ENCODE measurements at places on chromosomes 2 and 18.

DNA sequence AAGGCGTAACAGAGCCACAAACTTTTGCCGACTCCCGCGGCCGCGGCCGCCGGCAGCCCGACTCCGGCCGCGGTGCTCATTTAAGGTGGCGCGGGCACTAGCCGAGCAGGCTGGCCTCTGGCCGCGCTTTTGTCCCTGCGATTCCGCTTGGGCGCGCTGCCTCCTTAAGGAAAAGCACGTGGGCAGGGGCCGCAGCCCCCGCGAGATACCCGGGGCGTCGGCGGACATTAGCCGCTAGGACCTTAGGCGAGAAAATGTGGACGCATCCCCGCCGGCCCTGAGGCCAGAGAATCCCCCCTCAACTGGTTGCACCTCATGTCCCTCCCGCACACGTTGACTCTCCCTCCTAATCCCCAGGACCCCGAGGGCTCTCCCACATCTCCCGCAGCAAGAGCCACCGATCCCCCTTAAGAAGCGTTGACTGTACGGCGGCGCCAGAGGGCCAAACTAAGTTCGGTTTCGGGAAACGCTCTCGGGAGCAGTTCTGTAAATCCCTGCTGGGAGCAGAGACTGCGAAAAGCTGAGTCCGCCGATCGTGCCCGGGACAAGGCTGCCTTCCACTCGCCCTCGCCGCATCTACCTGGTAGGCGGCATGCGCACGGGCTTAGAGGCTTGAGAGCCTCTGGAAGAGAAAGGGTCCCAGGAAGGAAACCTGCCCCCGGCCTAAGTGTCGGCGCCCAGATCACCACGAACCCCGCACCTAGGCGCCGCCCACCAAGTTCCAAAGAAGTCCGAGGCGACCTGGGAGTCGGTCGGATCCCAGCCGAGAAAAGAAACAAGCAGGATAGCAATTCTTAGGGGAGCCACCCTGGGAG, 1.8 kb upstream of the SATB2 start:
- peaks cover 41% of the 10 kb centered on the region for H3K27me3 ChIP-seq
- H3K36me3 ChIP-seq: peaks cover 2% of the 10 kb centered on the region
- peak overlapping the region; percentile 73 for H3K27ac ChIP-seq
- peaks cover 33% of the 10 kb centered on the region for H3K4me1 ChIP-seq
- DNase-seq: peak; percentile 66

DNA sequence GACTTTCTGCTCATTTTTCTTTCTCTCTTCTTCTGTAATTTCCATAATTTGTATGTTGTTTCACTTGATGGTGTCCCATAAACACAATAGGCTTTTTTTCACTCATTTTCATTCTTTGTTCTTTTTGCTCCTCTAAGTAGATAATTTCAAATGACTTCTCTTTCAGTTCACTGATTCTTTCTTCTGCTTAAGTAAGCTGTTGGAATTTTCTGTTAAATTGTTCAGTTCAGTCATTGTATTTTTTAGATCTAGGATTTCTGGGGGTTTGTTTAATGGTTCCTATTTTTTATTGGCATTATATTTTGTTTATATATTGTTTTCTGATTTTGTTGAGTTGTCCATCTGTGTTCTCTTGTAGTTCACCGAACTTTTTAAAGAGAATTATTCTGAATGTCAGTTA, 19.5 kb downstream of the SP140L start:
- no peak overlapping the region for H3K4me3 ChIP-seq
- H3K36me3 ChIP-seq: peaks cover 75% of the 10 kb centered on the region
- H3K4me1 ChIP-seq: peaks cover 56% of the 10 kb centered on the region
- H3K27me3 ChIP-seq: no peaks in the 10 kb centered on the region
- H3K27ac ChIP-seq: no peak overlapping the region

GRCh38 chr2:23124214-23124750, 260.7 kb upstream of the KLHL29 start:
- no peaks in the 10 kb centered on the region for H3K4me1 ChIP-seq
- H3K27me3 ChIP-seq: peaks cover 1% of the 10 kb centered on the region
- no peaks in the 10 kb centered on the region for H3K36me3 ChIP-seq
- DNase-seq: no peak
- no peak overlapping the region for H3K27ac ChIP-seq

DNA sequence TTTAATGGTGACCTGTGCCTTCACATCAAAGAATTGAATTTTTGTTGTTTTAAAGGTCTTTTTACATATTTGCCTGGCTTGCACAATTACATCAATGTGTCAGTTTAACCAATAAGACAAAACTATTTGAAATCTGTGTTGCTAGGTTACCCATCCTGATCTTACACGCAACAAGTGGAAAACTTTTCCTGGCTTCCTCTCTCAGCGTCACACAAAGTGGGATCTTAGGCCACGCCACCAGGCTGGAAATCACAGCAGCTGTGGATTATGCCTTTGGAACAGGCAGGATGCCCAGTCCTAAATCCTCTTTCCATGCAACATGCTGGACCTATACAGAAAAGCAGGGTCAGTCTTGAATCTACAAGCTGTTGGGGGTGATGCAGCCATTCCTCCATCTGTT, 298.2 kb upstream of the HNRNPA3 start:
- DNase-seq: no peak
- peaks cover 2% of the 10 kb centered on the region for H3K27me3 ChIP-seq
- H3K4me1 ChIP-seq: no peaks in the 10 kb centered on the region
- no peaks in the 10 kb centered on the region for H3K36me3 ChIP-seq
- no peak overlapping the region for H3K27ac ChIP-seq

DNA sequence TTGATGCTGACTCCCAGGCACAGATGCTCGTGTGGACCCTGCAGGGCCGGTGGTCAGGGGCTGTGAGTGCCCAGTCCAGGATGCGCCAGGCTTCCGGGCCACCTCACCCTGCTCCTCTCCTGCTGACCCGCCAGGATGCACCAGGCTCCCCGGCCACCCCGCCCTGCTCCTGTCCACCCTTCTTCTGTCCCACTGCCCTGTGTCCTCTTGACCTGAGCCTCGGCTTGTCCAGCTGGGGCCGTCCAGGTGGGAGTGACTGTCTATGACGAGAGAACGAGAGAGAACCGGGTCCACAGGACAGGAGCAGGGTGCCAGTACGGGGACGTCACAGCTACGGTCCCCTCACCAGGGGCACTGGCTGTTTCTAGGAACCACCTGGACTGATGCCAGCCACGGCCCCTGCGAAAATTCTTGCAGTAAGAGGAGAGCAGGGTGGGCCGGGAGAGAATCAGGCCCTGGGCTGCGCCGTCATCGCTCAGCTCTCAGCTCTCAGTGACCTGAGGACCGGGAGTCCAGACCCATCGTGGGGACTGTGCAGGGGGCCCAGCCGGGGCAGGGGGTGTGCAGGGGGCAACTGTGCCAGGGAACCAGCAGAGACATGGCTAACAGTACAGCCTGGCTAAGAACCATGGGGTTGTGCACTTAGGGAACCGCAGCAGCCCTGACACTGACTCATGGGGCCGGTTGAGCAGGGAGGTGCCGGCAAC, 12.9 kb upstream of the NFATC1 start:
- DNase-seq: no peak
- H3K36me3 ChIP-seq: peaks cover 10% of the 10 kb centered on the region
- no peak overlapping the region for H3K4me3 ChIP-seq
- H3K4me1 ChIP-seq: peaks cover 20% of the 10 kb centered on the region
- H3K27ac ChIP-seq: no peak overlapping the region

GRCh38 chr2:212863185-212863588, 288.2 kb downstream of the IKZF2 start:
- H3K27me3 ChIP-seq: no peaks in the 10 kb centered on the region
- H3K4me1 ChIP-seq: no peaks in the 10 kb centered on the region
- DNase-seq: no peak
- peaks cover 2% of the 10 kb centered on the region for H3K36me3 ChIP-seq
- H3K27ac ChIP-seq: no peak overlapping the region

- no peaks in the 10 kb centered on the region for H3K36me3 ChIP-seq
- no peaks in the 10 kb centered on the region for H3K4me1 ChIP-seq
- no peak for DNase-seq
- no peaks in the 10 kb centered on the region for H3K27me3 ChIP-seq
- H3K4me3 ChIP-seq: no peak overlapping the region
These were observed 61.0 kb downstream of the AQP4 start for GRCh38 chr18:26804519-26804918.

DNA sequence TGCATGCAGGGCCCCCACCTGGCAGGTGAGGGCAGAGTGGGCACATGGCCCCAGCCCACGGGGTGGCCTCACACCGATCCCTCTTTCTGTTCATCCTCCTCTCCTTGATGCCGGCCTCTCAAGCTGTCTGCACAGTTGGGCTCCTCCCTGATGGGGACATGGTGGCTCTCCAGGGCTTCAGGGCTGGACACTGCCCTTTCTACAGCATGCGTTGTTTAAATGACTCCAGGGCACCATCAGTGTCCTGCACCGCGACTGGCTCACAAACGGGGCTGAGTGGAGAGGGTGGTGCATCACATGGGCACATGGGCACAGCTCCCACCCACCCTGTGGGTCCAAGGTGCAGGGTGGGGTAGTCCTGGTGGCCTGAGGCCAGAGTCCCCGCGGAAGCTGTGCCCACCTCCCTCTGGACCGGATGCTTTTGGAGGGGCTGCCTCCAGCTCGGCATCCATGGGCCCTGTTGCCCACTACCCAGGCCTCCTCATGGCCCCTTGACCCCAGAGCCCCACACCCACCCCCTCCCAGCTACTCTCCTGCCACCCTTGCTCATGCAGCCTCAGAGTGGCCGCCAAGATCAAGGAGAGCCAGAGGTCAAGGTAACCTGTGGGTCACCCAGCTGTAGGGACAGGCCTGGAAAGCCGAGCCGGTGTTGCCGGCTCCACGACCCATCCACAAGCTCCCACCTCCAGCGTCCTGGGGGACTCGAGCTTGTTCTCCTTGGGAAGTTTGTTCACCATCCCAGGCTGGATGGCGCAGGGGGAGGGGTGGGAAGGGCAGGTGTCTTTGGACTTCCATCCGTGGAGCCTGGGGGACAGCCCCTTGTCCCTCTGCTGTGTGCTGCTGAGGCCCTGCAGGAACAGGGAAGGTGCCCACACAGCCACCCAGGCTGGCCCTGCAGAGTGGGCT, 12.3 kb upstream of the SNED1 start:
- peaks cover 3% of the 10 kb centered on the region for H3K4me1 ChIP-seq
- H3K4me3 ChIP-seq: no peak overlapping the region
- DNase-seq: peak; percentile 11
- H3K27me3 ChIP-seq: peaks cover 13% of the 10 kb centered on the region

- no peaks in the 10 kb centered on the region for H3K36me3 ChIP-seq
- H3K27me3 ChIP-seq: no peaks in the 10 kb centered on the region
- peaks cover 24% of the 10 kb centered on the region for H3K4me1 ChIP-seq
- peak overlapping the region; percentile 56 for H3K27ac ChIP-seq
- no peak overlapping the region for H3K4me3 ChIP-seq
These were observed 182.5 kb downstream of the TCF4 start for GRCh38 chr18:55405475-55405874.

- no peak overlapping the region for H3K4me3 ChIP-seq
- no peak for DNase-seq
- no peaks in the 10 kb centered on the region for H3K4me1 ChIP-seq
- H3K27ac ChIP-seq: no peak overlapping the region
- no peaks in the 10 kb centered on the region for H3K36me3 ChIP-seq
These were observed 26.0 kb downstream of the ACADL start for GRCh38 chr2:210199186-210199765.

- peaks cover 3% of the 10 kb centered on the region for H3K27me3 ChIP-seq
- H3K4me3 ChIP-seq: no peak overlapping the region
- DNase-seq: no peak
- H3K36me3 ChIP-seq: no peaks in the 10 kb centered on the region
These were observed 152.1 kb downstream of the GLI2 start for GRCh38 chr2:120887741-120888231.

- H3K27me3 ChIP-seq: no peaks in the 10 kb centered on the region
- H3K36me3 ChIP-seq: no peaks in the 10 kb centered on the region
- no peak overlapping the region for H3K27ac ChIP-seq
- H3K4me3 ChIP-seq: no peak overlapping the region
- DNase-seq: no peak
These were observed 17.2 kb upstream of the RPRM start for GRCh38 chr2:153495725-153496124.

DNA sequence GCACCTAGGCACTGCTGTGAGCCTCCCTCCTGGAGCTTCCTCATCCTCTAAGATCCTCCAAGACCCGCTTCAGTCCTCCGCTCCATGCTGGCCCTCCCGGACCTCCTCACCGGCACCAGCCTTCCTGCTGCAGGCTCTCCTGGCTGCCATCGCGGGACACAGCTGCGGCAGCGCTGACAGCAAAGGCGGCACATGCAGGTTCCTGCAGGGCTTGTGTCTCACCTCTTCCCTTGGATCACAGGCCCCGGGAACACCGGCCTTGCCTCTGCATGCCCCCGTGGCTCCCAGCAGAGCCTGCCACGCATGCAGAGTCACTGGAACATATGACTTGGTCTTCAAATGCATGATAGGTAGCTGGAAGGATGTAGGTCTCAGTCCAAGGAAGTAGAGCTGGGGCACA, 67.2 kb downstream of the PTGR3 start:
- no peaks in the 10 kb centered on the region for H3K36me3 ChIP-seq
- H3K27me3 ChIP-seq: peaks cover 4% of the 10 kb centered on the region
- DNase-seq: no peak
- H3K27ac ChIP-seq: no peak overlapping the region
- H3K4me1 ChIP-seq: no peaks in the 10 kb centered on the region
- no peak overlapping the region for H3K4me3 ChIP-seq

DNA sequence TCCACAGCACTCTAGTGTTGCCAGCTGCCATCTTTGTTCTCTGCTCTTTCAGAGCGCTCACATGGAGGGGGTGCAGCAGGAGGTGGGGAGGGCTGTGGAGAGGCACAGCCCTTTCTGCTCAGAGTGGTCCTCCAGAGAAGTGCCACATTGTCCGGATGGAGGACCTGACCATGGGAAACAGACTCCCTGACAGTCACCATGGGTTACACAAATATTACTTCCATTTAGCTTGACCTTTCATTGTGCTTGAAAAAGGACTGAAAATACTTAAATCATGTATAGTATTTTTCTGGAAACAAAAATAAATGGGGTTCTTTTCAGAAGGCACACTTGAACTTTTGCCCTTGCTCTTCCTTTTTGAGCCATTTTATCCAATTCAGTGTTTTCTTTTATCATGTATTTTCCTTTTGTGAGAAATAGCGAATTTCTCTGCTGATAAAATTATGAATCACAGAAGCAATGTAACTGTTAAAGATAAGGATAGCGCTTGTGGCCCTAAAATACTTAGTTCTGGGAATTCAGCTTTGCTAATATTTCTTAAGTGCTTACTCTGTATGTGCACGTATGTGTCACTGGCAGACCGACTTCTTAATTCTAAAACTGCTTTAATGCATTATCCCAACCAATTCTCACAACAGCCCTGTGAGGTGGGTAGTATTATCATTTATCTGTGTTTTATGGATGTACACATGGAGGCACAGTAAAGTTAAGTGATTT, 34.2 kb downstream of the SPATS2L start:
- no peak for DNase-seq
- no peak overlapping the region for H3K27ac ChIP-seq
- H3K27me3 ChIP-seq: peaks cover 6% of the 10 kb centered on the region

DNA sequence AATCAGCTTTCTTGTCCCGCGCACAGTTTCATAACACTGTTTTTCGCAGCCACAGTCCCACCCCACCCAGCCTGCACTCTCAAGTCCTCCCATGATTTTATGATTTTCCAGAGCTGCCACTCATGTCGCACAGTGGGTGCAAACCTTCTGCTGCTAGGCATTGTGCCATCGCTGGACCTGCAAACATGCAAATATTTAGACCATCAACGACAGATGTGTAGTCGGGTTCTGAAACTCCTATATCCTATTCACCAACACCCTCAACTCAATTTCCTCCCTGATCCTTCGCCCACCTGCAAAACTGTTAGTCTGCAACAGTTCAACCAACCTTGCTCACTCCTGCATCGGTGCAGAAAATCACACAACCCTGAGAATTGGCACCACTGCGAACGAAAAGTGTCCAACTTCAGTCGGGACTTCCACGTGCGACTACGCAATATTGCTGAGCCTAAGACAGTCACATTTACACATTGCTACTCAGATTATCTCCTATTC, 871 bp upstream of the ALS2 start:
- H3K27ac ChIP-seq: peak overlapping the region; percentile 95
- DNase-seq: no peak
- peaks cover 12% of the 10 kb centered on the region for H3K36me3 ChIP-seq
- peaks cover 10% of the 10 kb centered on the region for H3K27me3 ChIP-seq
- peaks cover 17% of the 10 kb centered on the region for H3K4me1 ChIP-seq
